NCI-H460 (cell line): ENCODE measurements at places on chromosomes 6 and 20.
A peak's percentile ranks its signal among the peaks of the same experiment; 100 is the strongest.

- DNase-seq, result no peak
Measured at GRCh38 chr20:63098195-63098810, 91.5 kb upstream of the BHLHE23 start.

DNA sequence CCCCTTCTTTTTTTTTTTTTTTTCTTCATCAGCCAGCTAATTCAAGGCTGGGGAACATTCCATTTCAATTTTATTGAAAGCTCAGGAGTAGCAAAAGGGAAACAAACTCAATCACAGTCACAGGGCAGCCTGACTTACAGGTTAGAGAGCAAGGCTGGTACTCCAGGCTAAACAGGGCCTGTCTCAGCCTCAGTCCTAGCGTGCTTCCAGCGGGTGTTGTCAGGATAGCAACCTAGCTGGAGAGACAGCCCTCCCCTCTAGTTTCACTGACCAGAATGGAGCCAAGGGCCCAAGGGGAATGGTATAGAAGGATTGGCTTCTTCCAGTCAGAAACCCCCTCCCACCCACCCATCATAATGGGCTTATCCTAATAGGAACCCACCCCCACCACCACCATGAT, 132.9 kb downstream of the PXDC1 start:
- DNase-seq, result no peak

GRCh38 chr20:62588458-62589149, 53.7 kb upstream of the SLCO4A1 start:
- DNase-seq, result no peak

DNA sequence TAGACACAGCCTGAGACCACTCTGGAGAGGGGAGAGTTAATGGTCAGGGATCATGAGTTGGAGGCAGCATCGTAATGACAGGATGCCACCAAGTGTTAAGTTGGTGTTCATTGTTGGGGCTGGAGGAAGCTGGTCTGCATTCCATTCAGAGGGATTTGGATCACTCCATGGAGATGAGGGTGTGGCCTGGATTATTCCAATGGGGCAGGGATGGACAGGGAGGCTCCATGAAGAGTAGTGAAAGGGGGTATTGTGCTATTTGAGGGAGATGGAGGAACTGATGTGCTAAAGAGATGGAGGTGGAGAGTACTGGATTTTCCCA, 1.1 kb downstream of the SAPCD1 start:
- no peak for DNase-seq

- no peak for DNase-seq
Measured at GRCh38 chr20:41655962-41656618, 37.9 kb upstream of the CHD6 start.

- DNase-seq, result no peak
Measured at GRCh38 chr20:61662968-61663331, 402.7 kb downstream of the TAF4 start.

GRCh38 chr6:5833120-5833519, 173.6 kb downstream of the NRN1 start:
- no peak for DNase-seq

DNA sequence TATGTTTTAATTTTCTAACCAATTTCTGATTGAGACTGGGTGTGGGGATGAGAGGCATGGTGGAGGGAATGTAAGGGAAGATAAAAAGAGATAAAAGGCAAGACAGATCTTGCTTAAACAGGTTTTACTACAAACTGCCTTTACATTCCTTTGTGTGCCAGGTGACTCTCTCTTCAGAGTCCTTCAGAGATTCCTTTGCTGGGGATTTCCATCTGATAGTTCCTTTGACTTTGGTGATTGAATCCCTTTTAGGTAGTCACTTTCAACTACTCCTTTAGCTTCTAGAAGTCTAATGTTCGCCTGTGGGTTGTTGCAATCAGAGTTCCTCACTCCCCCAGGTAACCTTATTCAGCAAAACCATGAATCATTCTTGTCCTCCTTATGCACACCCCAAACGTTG, 283.3 kb upstream of the MANEA start:
- DNase-seq, result no peak

GRCh38 chr6:145561095-145562072, 173.9 kb downstream of the EPM2A start:
- peak; percentile 8 for DNase-seq

GRCh38 chr20:56996533-56996932, 269.9 kb downstream of the BMP7 start:
- no peak for DNase-seq

DNA sequence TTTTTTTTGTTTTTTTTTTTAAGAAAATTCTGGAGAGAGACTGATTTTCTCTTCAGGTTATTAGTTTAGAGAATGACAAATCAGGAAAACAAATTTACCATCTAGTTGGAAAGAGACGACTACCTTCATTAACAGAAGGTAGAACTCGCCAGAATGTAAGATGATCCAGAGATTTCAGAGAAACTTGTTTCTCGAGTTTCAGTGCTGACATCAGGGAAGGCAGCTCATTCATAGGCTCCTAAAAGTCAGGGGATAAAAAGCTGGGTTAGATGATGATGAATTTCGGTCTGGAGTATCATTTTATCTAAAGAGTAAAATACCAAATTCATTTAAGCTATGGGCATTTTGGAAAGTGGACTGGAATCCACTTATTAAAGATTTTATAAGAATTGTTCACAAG, 27.9 kb downstream of the ZNF334 start:
- no peak for DNase-seq

- DNase-seq, result no peak
Measured at GRCh38 chr20:13305284-13305683, 84.2 kb downstream of the ISM1 start.

GRCh38 chr6:100126790-100127484, 132.9 kb upstream of the MCHR2 start:
- DNase-seq, result no peak

- DNase-seq, result no peak
Measured at GRCh38 chr20:55070001-55070400, 594.6 kb downstream of the DOK5 start.

- DNase-seq, result peak; percentile 78
Measured at GRCh38 chr20:645318-646106, 7.5 kb downstream of the SRXN1 start.

GRCh38 chr6:105884426-105884825, 201.7 kb upstream of the PRDM1 start:
- no peak for DNase-seq

- DNase-seq, result no peak
Measured at GRCh38 chr6:168105813-168106632, 27.0 kb upstream of the FRMD1 start.

- no peak for DNase-seq
Measured at GRCh38 chr6:150492941-150493340, 106.7 kb upstream of the PLEKHG1 start.

GRCh38 chr6:57021086-57021720, 25.3 kb upstream of the KIAA1586 start:
- peak; percentile 24 for DNase-seq

DNA sequence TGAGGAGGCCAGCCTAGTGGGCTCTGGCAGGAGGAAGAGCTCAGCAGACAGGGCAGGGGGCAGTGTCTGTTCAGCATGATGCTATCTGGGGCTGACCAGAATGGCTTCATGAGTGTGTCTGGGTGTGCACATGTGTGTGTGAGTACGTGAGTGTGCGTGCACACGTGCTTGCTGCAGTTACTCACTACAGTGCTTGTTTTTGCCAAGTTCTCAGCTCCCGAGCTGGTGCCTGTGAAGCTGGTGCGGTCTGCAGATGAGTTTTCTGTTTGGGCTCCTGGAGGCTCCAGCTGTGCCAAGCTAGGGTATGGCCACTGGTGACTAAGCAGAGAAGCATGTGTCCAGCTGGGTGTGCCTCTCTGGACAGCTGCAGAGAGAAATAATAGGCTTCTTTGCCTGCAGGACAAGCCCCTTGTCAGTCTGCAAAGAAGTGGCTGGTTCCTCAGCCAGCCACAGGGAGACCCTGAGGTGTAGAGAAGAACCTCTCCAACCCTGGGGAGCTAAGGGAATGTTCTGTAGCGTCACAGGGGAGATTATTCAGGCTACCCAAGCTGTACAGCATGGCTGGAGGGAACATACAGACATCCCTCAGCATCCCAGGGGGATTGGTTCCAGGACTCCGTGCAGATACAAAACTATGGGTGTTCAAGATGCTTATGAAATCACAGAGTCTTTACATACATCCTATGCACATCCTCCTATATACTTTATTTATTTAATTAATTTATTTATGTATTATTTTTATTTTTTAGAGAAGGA, 40.2 kb upstream of the FAM50B start:
- DNase-seq, result peak; percentile 64

DNA sequence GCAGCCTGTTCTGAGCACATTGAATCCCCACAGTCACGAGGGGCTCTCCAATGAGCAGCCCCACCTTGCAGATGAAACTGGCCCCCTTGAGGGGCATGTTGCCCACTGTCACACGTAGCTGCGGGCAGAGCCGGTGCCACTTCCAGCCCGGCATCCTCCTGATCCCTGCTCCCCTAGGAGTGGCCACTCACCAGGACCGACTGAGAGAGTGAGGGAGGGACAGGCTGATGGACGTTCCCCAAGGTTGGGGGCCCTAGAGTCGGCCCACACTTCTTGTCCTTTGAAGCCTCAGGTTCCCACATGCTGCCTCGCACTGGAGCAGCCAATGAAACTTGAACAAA, 10.5 kb downstream of the ENTPD6 start:
- no peak for DNase-seq

- no peak for DNase-seq
Measured at GRCh38 chr6:113873043-113873667, 16.0 kb downstream of the MARCKS start.

- no peak for DNase-seq
Measured at GRCh38 chr6:106380407-106380806, 19.9 kb downstream of the CRYBG1 start.

- DNase-seq, result no peak
Measured at GRCh38 chr6:116247285-116247684, 6.6 kb downstream of the TSPYL4 start.

DNA sequence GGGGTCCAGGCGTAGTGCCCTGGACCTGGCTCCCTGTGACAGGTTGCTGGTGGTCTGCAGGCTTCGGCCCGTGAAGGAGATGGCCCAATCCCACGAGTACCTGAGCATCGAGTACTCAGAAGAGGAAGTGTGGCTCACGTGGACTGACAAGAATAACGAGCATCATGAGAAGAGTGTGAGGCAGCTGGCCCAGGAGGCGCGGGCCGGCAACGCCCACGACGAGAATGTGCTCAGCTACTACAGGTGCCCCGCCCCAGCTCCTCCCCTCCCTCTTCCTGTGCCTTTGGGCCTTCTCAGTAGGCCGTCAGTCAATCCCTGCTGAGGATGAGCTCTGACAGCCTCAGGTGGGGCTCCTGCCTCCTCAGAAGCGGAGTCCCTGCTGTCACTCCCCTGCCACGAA, 42.6 kb downstream of the UQCC2 start:
- peak; percentile 37 for DNase-seq

DNA sequence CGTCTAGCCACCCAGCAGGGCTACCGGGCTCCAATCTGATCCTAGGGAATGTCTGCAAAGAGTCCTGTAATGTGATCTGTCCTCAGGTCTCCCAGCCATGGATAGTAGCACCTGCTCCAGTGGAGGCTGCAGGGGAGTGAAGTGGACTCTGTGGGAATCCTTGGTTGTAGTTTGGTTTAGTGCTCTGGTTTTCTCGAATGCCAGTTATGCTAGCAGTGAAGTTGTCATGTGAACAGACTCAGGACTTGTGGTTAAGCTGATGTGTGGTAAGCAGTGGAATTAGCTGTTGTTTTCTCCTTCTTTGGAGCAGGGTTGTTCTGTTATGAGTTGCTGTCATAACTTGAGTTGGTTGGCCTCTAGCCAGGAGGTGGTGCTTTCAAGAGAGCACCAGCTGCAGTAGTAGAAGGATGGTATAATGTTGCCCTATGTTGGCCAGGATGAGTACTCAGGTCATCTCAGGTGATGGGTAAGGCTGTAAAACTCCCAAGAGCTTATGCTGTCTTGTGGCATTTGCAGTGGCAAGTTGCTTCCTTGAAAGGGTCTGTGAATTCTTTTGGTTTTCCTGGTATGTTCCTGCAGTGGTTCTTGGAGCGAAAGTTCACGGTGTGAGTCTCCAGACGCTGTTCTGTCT, 390.2 kb downstream of the UTRN start:
- no peak for DNase-seq

DNA sequence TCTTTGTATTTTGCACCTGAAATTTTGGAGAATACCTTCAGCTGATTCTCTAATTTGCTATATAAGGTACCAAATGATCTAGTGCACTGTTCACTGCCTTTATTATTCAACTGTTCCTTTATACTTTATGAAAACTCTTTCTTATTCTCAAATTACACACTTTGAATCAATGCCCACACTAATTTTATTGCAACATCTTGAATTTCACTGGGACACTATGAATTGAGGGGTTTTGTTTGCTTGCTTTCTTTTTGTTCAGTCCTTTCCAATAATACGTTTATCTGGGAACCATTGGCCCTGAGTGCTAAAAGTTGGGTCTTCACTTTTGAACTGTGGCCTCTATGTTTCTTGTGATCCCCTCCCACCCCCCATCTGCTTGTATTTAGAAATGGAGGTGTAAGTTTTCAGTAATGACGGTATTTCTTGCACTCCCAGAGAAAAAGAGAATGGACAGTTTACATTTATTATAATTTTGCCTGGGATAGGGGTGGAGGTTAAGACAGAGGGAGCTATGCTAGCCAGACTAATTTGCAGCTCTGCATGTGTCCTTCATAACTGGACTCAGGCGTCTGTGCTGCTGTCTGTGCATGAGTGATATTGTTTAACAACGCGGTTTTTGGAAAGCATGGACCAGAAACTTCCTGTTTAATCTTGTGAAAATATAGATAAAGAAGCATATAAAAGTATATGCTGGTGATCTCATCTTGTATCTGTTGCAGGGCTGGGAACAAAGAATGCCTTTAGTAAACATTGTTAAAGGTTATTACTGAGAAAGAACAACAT, 98.1 kb downstream of the DNAH8 start:
- no peak for DNase-seq

GRCh38 chr6:32980488-32981038, 12.2 kb downstream of the BRD2 start:
- DNase-seq, result no peak

GRCh38 chr6:26550250-26550993, 12.3 kb downstream of the HMGN4 start:
- no peak for DNase-seq

DNA sequence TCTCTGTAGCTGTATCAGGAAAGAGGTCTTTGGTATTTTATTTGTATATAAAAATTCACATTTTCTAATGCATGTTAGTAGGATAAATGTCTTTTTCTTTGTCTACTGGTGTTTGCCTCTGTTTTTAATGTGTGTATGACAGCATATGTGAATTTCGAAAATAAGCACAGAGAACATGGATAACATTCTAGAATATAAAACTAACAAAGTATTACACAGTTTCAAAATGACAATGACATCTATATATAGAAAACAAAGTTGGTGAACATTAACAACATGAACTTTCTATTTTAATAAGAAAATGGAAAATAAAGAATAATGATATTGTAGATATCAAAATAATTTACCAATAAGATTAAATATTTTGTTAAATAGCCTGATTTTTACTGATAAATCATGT, 608.0 kb downstream of the COL12A1 start:
- no peak for DNase-seq
